ENCODE measurements at places on chromosomes 16 and 17. TPM values are rescaled to one million over a fixed set of nuclear protein-coding genes. Genes with fewer than 3 reads are reported as not detected.

DNA sequence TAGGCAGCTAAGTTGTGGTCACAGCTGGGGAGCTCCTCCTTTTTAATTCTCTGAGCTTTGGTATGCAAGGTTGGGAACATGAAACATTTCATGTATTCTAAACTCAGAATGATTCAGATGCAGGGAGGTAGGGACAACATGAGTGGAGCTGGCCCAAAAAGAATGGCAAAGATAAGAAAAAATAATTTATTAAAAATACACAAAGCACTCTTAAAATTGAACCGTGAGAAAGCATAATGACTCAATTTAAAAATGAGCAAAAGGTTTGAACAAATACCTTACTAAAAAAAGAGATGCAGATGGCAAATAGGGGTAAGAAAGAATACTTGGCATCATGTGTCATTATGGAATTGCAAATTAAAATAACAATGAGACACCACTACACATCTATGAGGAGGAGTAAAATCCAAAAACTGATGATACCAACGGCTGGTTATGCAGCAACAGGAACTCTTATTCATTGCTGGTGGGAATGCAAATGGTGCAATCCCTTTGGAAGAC, 175.6 kb upstream of the IRX3 start:
- DNase-seq, result no peak

DNA sequence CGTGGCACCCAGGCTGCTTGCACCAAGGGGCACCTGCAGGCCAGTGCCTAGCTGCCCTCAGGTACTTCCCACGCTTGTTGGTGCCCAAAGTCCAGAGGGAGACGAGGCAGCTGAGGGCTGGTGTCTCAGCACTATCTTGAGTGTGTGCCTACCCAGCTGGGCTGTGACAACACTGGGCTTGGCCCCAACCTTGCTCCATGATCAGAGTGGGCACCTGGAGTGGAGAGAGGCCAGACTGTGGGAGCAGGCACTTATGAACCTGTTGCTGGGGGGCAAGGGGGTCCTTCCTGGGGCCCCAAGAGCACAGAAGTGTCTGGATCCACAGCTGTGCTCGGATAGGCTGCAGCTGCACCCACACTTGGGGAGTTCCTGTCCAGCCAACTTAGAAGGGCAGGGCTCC, 314.7 kb downstream of the KCNJ2 start:
- DNase-seq, result no peak

GRCh38 chr16:63998-64913, 8.2 kb downstream of the RHBDF1 start:
- no peak for DNase-seq

- no peak for DNase-seq
Observed at GRCh38 chr16:88322500-88322970, 60.2 kb upstream of the ZNF469 start.

Gene ITGA3
- total RNA-seq, result 729 TPM

DNA sequence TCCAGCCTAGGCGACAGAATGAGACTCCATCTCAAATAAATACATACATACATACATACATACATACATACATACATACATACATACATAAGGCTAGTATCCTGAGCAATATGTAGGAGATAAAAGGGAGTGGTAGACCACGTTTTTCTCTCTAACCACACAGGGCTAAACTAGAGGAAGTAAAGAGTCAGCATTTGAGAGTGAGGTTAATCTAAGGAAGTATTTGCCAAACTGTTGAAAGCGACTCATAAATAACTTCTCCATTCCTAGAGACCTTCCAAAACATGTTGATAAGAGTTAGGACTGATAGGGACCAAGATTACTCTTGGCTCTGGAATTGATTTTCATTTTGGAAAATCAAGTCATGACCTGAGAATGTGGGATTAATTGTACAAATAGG, 68.9 kb downstream of the NEUROD2 start:
- DNase-seq, result no peak

DNA sequence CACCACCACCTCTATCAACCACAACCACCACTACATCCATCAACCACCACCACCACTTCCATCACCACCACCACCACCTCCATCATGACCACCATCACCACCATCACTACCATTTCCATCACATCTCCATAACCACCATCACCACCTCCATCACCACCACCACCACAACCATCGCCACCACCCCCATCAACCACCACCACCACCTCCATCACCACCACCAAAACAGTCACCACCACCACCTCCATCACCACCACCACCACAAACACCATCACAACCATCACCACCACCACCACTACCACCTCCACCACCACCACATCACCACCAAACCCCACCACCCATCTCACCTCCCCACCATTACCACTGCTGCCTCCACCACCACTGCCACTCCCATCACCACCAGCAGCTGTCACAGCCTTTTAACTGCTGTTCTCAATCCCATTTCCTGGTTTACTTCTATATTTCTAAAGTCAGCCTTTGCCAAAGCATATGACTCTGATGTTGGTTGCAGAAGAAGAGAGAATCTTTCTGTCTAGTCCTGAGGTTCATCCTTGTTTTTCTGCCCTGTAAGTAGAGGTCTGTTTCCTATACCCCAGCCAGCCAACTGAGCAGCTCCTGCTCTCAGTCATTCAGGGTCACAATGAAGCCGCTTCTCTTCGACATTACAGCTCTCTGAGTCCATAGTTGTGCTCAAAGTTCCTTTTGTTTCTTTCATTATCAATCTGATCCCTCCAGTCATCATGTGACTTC, 14.0 kb downstream of the MARCHF10 start:
- no peak for DNase-seq

DNA sequence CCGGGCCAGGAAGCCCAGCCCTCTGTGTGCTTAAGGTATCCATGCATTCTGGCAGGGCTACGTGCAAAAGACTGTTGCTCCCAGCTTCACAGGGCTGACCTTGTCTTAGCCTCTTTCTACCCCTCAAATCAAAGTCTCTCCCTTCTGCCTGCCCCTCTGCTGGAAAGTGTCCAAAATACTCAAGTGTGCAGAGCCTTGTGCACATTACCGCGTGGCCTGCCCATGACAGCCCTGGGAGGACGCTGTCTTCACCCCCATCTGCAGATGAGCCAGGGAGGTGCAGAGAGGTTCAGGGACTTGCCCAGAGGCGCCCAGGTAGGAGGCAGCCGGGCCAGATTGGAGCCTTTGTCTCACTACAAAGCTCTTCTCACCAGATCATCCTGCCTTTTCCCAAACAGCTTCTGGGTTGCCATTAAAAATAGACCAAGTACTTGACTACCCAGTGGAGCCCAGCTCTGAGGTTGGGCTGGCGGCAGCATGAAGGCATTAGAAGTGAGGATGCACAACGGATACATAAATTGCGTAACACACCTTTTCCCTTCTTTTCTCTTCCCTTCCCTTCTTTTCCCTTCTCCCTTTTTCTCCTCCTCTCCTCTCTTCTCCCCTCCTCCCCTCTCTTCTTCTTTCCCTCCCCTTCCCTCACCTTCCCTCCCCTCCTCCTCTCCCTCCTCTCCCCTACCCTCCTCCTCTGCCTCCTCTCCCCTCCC, 3.5 kb downstream of the CACNG4 start:
- DNase-seq, result no peak

Gene FA2H
- total RNA-seq, result not detected

Gene TBC1D3
- 0.20 TPM for total RNA-seq

DNA sequence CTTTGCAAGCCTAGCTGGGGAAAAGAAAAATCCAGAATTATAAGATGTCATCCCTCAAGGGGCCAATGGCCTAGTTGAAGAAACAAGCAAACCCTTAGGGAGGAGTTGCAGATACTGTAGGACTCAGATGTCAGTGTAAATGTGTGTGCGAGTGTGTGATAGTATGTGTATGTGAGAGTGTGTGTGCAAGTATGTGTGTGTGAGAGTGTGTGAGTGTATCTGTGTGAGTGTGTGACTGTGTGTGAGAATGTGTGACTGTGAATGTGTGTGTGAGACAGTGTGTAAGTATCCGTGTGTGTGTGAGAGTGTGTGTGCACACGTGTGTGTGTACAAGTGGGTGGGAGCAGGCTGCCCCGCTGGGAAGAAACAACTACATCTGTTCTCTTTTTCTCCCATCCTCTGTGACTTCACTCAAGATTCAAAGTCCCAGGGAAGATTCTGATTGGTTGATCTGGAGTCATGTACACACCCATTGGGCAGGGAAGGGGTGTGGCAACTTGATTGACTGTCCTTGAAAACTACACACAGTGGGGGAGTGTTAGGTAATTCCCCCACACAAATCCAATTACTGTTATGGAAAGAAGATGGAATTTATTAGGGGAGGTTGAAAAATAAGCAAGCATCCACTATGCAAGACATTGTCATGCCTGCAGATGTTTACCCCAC, 40.7 kb downstream of the IRX3 start:
- no peak for DNase-seq

DNA sequence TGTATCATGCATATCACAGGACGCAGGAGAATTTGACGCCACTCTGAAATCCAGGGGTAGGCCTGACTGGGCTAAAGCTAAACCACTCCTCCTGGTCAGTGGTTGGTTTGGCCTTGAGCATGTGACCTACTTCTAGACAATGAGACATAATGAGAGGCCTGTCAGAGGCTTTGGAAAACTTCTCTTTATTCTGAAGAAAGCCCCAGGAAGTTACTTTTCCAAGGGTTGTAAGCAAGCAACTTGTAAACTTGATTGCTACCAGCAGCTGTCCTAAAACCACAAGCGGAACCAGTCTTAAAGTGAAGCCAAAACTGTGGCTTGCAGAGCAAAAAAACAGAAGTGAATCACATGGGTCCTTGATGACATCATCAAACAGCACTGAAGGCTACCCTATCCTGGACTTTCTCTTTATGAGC, 138.2 kb upstream of the COX10 start:
- DNase-seq, result peak; percentile 15

All from HT1080 (cell line).